ENCODE measurements at places on chromosomes 11 and 22.

- DNase-seq, result no peak
These were observed 23.2 kb upstream of the LMO1 start for GRCh38 chr11:8286886-8287285.

DNA sequence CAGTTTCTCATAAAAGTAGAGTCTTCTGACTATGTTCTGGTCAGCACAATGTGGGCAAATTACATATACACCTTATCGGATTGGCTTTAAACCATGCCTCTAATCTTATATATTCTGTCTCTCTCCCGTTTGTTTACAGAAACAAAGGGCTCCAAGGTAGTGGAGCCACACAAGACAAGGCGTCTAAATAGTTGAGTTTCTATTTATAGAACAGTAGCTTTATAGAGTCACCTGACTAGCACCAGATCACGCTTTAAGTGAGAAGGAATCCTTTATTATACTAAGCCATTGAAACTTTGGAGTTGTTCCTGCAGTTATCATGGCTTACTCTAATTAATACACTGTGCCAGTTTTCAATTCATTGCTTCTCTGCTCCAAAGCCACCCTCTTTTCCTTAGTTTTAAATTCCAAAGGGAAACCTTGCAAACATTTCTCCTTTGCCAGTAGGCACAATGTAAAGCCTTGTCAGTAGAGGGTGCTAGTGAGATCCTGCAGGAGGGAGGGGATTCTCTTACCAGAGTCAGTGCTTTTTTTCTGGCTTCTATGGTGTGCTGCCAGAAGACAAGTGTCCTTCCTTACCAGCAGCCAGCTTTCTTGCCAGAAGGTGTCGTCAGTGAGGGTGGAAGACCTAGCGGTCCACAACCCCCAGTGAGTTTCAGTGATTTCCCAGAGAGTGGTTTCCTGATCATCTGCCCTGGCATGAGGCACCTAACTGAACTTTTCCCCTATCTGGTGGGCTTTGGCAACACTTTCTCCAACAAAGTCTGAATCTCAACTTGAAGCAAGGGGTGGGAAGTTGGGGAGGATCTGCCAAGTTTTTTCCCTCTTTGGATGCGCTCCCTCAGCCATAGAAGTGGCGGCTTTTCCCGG, 71.7 kb downstream of the RAB38 start:
- peak; percentile 52 for DNase-seq

DNA sequence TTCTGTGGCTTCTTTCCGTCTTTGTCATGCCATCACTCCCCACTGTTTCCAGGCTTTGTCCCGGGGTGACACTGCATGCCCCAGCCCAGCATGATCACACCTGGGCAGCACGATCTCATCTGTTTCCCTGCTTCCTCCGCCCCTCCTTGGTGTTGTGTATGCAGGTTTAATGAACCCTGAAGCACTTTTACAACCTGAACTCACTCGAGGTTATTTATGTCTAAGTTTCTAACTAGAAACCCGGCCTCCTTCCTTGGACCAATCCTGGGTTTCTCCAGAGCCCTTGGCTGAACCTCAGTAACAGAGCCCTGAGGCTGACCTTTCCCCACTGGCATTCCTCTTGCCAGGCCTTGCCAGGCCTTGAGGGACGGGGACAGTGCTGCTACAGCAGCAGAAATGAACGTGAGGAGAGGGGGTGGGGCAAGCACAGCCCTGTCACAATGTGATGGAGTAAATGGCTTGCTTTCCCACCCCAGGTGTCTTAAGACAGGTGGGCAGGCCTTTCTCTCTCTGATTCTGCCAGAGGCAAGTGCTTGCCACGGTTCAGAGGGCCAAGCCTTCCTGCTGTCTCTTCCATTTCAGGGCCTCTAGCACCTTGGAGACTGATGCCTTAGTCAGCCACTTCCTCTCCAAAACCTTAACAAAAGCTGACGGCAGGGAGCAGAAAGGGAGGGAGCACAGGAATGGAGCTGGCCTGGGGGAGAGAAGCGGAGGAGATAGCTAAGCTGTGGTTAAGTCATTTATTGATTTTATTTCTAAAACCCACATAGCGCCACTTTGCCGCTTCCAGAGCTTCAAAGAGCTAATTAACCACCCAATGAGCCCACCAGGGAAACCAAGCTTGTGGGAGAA, 3.1 kb upstream of the PYGM start:
- no peak for DNase-seq

- DNase-seq, result no peak
These were observed 18.4 kb upstream of the TLCD5 start for GRCh38 chr11:120306519-120307242.

GRCh38 chr11:126419801-126420697, 64.6 kb downstream of the ST3GAL4 start:
- DNase-seq, result no peak

GRCh38 chr11:13962562-13963168, at the start of gene SPON1:
TSS of gene SPON1 (plus strand) at chr11:13962723. CDS start at chr11:13962905, 182 bp downstream.
- DNase-seq, result no peak

- DNase-seq, result no peak
These were observed 7.3 kb upstream of the MCAM start for GRCh38 chr11:119324189-119324588.

- no peak for DNase-seq
These were observed 189.9 kb downstream of the ARHGAP42 start for GRCh38 chr11:100876815-100877520.

GRCh38 chr11:117443266-117444186, 115.9 kb downstream of the CEP164 start:
- DNase-seq, result peak; percentile 40

DNA sequence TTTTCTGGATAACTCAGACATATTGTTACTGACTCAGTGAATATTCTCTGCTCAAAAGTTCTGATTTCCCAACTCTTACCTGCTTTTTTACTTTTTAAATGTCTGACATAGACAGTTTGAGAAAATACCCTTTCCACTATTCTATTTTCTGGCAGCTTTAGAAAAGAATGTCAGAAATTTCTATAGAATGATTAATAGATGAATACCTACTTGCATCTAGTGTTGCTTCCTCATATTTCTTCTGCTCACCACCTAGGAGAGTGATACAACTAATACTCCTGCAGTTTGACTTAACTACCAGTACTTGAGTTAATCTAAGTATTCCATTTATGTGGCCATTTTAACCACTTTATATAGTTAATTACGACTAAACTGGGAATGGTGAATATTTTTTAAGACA, 55.2 kb downstream of the KDM2A start:
- DNase-seq, result no peak

DNA sequence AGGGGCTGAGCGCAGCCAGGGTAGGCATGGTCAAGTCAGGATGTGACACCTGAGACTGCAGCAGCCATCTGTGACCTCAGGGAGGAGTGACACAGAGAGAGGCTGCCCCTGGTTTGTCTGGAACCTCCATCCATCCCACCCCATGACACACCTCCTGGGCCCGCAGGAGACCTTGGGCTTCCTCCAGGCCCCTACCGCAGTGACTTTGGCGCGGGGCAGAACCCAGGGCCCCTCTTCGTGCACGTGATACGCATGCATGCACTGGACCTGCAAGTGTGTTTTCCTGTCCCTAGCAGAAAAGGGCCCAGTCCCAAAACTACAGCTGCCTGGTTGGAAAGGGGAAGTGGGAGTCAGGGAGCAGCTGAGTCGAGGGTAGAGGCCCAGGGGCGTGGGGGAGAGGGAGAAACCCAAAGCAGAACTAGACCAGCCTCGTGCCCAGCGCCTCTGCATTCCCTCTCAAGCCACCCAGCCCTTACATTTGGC, 7.9 kb upstream of the CYTH4 start:
- no peak for DNase-seq

GRCh38 chr11:17267576-17267975, 9.0 kb upstream of the NUCB2 start:
- DNase-seq, result no peak

DNA sequence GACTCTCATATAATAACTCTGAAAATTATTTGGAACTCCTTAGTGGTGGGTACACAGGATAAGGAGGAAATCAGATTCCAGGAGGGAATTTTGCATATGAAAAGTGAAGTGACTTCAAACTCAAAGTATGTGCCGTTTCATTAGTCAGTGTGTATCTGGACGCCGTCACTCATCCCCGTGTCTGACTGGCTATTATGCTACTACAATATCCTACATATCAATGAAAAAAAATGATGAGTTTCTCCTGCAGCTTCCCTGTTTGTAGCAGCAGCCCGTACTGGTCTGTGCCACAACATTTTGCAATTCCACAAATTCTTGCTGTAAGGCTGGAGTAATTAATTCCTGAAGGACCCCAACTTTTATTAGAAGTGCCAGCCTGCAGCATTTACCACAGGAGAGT, 16.5 kb downstream of the WT1 start:
- no peak for DNase-seq

- DNase-seq, result peak; percentile 16
These were observed 77.3 kb downstream of the SCN3B start for GRCh38 chr11:123577081-123577598.

DNA sequence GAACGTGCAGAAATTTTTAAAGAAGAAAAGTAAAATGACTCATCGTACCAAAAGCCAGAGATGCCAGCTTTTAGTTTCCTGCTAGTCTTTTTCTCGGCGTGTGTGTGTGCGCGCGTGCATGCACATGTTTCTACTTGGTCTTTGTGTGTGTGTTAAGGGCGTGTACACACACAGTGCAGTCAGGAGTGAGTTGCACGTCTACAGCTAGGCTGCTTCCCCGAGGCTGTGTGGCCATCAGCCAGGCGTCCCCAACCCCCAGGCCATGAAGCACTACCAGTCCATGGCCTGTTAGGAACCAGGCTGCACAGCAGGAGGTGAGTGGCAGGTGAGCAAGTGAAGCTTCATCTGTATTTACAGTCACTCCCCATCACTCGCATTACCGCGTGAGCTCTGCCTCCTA, 36.4 kb downstream of the KCNQ1 start:
- DNase-seq, result no peak

DNA sequence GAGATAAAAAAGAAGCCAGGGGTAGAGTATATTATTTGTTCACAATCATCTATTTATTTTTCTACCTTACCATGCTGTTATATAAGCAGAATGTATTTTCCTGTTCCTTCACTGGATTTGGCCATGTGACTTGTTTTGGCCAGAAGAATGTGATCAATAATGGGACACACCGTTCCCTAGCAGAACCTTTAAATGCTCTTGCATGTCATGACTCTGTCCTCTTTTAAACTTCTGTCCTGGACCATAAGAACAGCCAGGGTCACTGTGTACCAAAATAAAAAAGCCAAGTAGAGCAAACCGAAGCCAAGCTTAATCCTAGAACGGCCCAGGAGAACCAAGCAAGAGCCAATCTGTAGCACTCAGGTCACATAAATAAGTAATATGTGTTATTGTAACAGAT, 1682.4 kb downstream of the LRRC4C start:
- no peak for DNase-seq

- DNase-seq, result no peak
These were observed 5.6 kb upstream of the SEC14L4 start for GRCh38 chr22:30511109-30511508.

GRCh38 chr11:70359451-70360205, 38.7 kb upstream of the CTTN start:
- no peak for DNase-seq

DNA sequence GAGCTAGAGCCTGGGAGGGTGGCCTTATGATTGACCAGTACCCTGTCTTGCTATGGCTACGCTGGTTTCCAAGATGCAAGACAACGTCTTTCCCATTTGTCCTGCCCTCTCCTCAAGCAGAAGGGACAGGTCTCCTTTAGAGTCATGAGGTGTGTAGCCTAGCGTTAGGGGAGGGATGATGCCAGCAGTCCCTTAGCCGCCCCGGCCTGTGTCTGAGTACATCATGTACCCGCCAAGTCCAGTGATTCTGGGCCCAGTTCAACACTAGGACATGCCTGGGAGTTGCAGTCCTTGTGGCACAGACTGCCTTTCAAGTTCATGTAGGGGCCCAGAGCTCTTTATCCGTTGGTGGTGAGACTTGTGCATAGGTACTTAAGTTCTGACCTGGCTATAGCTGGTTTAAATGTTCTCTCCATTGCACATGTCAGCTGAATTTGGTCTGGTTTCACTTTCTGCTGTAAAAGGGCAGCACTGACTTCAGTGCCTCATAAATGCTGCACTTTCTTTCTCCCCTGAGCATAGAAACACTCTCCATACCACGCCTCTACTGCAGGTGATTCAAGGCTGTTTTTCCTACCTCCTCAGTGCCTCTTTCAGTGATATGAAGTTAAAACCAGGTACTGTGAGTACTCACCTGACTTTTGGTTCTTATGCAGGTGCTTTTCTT, 151.1 kb downstream of the METTL15 start:
- DNase-seq, result no peak

GRCh38 chr22:40739721-40740120, 60.4 kb downstream of the MCHR1 start:
- no peak for DNase-seq

- no peak for DNase-seq
These were observed 4.8 kb downstream of the SLC35E4 start for GRCh38 chr22:30640361-30640760.

GRCh38 chr22:27134315-27134701, 476.9 kb downstream of the MIAT start:
- DNase-seq, result no peak

DNA sequence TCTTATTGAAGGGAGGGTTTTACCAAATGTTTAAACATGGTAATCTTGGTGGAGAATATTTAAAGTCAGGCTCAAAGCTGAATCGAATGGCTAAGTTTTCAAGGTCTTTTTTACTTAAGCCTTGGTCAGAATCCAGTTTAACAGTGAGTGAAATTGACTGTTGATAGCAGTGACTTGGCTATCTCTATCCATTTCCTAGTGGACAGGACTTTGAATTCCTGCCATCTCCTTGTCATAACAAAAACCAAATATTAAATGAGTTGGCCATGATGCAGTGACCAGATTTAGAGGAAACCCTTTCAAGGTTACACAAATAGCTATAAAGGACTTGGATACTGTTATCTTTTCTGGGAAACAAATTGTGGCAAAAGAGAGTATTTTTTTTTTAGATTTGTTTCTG, 92.0 kb downstream of the JRKL start:
- no peak for DNase-seq

GRCh38 chr11:66419825-66420224, 1.0 kb upstream of the NPAS4 start:
- DNase-seq, result no peak

- no peak for DNase-seq
These were observed 8.2 kb downstream of the C11orf21 start for GRCh38 chr11:2293531-2293971.

GRCh38 chr11:103070142-103070541, 21.8 kb downstream of the DCUN1D5 start:
- DNase-seq, result no peak

DNA sequence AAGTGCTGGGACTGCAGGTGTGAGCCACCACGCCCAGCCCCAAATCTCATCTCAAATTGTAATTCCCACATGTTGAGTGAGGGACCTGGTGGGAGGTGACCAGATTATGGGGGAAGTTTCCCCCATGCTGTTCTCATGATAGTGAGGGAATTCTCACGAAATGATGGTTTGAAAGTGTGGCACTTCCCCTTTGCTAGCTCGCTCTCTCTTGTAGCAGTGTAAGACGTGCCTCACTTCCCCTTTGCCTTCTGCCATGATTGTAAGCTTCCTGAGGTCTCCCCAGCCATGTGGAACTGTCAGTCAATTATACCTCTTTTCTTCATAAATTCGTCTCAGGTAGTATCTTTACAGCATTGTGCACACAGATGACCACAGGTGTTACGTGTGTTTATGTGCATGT, 357.8 kb downstream of the CADM1 start:
- no peak for DNase-seq
